DMS79 treated with DMSO at 0.1 percent for 48 hours (cell line): ENCODE measurements at places on chromosomes 5 and 9.

GRCh38 chr5:109482748-109483147 lies 73.0 kb upstream of the PJA2 start:
- no peak for DNase-seq

DNA sequence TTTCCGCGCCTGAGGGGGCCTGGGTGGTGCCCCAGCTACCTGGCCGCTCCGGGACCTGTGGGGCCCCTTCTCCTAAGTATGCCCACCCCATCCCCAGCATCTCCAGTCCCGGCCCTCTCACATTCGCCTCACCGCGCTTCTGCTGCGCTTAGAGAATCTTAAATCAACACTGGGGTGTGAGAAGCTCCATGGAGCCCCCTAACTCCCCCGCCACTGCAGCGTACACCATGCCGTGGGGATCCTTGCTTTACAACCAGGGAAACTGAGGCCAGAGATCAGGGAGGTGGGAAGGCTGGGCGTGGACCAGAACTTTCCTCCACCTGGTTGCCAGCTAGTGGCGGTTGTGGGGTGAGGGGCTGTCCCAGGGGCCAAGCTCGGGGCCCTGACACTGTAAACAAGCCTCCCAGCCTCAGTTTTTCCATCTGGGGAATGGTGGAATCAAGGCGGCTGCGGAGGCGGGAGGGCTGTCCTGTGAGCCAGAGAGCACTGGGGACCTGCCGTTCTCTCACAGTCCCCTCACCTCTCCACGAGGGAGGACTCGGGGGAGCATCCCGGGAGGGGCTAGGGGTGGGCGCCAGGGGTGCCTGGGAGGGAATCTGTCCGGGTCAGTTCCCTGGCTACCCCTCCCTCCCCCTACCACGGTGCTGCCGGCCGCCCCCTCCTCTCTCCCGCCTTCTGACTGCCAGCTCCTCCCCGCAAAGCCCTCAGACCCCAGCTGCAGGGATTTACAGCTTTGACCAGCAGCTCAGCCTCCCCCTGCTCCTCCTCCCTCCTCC lies 161.2 kb downstream of the C9orf50 start:
- DNase-seq = peak; percentile 48

DNA sequence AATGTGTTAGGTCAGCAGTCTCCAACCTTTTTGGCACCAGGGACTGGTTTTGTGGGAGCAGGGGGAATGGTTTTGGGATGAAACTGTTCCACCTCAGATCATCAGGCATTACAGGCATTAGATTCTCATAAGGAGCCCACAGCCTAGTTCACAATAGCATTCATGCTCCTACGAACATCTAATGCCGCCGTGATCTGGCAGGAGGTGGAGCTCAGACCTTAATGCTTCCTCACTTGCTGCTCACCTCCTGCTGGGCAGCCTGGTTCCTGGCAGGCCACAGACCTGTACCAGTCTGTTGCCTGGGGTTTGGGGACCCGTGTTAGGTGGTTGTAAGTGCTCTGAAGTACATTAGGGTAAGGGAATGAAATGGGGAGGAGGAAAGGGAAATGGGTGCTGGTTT lies 9.7 kb upstream of the CTNNA1 start:
- DNase-seq = no peak

GRCh38 chr5:26329562-26330189 lies 708.7 kb downstream of the CDH9 start:
- DNase-seq = no peak

- no peak for DNase-seq
Observed at GRCh38 chr5:178587763-178588611, 2.2 kb downstream of the COL23A1 start.

GRCh38 chr9:99261923-99262322 lies 39.8 kb downstream of the SEC61B start:
- no peak for DNase-seq

DNA sequence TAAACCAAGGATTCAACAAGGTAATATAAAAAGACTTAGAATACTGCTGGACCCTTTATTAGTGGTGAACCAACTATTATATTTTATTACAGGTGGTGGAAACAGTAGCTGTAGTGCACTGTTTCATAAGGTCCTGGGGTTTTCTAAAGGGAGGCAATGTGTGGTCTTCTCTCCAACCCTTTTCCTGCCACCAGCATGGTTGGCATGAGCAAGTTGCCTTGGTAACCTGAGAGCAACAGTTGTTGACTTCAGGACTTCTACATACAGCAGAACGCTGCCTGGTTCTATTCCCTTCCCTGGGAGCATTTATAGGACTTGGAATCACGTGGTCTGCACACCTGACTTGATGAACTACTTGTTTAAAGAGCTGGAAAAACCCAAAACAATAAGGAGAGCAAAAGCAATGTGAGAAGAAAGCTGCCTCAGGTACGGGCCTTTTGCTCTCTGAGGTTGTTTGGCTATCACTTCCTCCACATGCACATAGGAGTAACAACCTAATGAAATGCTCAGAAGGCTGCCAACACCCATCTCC lies 81.1 kb upstream of the RAI14 start:
- no peak for DNase-seq

- DNase-seq = no peak
Observed at GRCh38 chr5:159187719-159188118, 21.6 kb downstream of the RNF145 start.

DNA sequence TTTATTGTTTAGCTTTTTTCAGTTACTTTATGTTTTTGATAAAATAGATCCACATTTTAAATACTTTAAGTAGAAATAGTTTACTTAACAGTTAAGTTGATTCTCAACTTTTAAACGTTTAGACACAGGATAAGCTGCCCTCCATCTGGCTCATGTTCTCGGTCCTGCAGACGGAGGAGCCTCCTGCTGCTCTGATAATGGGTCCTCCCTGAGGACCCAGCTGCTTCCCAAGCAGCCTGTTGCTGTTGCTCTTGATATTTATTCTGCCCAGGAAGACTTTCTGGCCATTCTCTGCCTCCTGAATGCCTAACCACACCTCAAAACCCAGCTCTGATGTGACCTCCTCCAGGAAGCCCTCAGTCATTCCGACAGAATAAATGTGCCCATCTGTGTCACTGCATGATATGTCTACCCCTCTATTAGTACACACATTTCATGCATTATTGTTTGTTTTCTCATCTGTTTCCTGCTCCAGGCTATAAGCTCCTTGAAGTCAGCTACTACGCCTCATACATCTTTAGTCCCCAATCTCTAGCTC lies 267.2 kb upstream of the MSX2 start:
- no peak for DNase-seq

GRCh38 chr5:121976979-121977378 lies 15.2 kb downstream of the SRFBP1 start:
- DNase-seq = no peak

- no peak for DNase-seq
Observed at GRCh38 chr5:135876146-135876545, 19.5 kb downstream of the IL9 start.

GRCh38 chr9:91776409-91777291 lies 173.4 kb downstream of the ROR2 start:
- DNase-seq = no peak

- DNase-seq = no peak
Observed at GRCh38 chr5:161431963-161432362, 114.6 kb downstream of the GABRB2 start.

DNA sequence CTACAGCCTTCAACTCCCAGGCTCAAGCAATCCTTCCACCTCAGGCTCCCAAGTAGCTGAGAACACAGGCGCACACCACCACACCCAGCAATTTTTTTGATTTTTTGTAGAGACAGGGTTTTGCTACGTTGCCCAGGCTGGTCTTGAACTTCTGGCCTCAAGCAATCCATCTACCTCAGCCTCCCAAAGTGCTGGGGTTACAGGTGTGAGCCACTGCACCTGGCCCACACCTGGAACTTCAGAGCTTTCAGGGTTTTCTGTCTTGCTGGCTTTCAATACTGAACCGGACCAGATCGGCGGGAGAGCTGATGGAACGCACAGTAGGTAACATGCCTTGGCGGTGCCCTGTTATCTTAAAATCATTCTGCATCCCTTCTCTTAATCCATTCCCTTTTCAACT lies 30.8 kb downstream of the IPPK start:
- no peak for DNase-seq

DNA sequence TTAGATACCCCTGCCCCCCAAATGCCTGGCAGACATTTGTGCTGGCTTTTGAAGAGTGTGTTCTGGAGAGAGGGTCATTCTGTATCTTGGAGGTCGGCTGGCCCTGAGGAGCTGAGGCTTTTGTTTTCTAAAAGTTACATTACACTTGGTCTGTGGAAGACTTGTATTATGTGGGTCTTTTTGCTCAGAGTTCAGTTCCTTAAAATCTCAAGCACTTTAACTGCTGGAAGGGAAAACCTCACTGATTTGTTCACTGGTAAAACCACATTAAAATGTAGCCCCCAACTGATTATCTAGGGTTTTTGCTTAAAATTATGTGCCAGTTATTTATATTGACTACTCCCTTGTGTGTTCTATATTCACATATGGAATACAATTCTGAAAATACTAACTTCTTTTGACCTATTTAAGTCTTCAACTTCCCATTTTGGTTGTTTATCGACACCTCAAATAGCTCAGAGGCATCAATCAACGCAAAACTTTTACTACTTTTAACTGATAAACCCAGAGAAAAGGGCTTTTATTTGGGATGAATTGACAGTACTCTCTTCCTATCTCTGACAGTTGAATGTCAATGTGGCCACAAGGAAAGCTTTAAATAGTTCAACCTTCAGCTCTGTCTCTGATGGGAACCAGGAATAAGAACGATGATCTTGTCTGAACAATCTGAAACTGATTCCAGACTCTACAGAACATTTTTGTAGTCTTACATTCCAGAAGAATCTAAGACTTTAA lies 54.0 kb upstream of the MAP3K1 start:
- DNase-seq = no peak

DNA sequence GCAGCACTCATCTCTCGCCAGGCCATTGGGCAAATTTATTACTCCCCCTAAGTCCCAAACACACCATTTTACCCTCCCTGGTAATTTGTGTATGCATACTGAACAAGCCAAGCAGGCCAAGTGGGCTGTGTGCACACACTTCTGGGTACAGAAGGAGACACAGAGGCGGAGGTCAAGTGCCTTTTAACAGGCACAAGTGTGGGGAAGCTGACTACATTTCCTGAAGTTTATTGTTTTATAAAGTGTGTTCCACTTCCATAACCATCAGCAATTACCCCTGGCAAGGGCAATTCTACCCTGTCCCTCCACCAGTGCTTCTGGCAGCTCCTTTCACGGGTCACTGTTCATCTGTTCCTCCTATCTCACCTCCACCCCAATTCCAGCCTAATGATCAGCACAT lies 93.9 kb downstream of the SETX start:
- DNase-seq = peak; percentile 46

DNA sequence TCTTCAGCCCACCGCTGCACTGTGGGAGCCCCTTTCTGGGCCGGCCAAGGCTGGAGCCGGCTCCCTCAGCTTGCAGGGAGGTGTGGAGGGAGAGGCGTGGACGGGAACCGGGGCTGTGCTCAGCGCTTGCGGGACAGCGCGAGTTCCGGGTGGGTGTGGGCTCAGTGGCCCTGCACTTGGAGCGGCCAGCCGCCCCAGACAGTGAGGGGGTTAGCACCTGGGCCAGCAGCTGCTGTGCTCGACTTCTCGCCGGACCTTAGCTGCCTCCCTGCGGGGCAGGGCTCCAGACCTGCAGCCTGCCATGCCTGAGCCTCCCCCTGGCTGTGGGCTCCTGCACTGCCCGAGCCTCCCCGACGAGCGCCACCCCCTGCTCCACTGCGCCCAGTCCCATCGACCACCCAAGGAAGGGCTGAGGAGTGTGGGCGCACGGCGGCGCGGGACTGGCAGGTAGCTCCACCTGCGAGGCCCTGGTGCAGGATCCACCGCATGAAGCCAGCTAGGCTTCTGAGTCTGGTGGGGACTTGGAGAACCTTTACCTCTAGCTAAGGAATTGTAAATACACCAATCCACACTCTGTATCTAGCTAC lies 92.9 kb upstream of the MAST4 start:
- DNase-seq = no peak

DNA sequence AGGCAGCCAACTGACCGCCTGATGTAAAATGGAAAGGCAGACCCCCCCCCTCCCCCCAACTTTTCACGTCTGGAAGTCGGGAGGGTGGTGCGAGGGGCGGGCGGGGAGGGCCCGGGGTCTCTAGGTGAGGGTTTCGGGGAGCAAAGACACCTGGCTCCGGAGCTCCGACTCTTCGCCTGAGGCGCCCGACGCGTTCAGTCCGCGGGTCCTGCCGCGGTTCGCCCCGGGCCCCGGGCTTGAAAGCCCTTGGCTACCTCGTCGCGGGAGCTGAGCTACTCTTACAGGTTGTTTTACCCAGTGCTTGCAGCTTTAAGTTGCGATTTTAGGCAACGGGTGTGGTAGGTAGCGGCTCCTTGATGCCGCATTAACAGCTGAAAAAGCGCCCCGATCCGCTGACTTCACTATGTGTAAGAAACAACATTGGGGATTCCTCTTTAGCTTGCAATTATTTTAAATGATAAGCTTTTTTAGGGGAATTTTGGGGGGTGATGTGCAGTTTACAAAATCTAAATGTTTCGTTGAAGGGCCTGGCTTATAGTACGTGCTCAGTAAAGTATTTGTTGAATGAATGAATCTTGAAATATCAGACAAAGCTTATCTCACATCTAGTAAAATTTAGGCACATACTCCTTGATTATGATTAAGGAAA lies 722 bp downstream of the CDC42SE2 start:
- DNase-seq = no peak

DNA sequence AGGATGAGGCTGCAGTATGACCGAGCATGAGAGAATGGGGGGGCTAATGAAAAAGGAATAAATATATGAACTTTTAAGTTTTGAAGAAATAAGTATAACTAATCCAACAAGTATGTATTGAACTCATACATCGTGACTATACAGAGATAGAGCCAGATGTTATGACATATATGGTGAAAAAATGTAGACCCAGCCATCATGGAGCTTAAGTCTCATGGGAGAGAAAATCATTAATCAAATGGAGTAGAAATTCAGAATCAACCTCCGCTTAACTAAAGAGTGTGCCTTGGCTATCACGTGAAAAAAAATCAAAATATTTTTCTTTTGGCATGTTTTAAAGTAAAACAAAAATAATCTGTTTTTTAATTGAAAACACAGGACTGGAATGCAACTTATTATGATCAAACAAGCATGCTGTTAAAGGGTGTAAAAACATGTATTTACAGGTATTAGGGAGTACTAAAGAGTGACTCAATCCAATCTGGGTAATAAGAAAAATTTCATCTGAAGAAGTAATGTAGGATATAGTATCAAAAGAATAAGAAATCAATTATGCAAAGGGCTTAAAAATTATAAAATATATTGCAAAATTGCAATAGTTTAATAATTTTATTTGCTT lies 868.5 kb upstream of the NUDT12 start:
- DNase-seq = no peak

DNA sequence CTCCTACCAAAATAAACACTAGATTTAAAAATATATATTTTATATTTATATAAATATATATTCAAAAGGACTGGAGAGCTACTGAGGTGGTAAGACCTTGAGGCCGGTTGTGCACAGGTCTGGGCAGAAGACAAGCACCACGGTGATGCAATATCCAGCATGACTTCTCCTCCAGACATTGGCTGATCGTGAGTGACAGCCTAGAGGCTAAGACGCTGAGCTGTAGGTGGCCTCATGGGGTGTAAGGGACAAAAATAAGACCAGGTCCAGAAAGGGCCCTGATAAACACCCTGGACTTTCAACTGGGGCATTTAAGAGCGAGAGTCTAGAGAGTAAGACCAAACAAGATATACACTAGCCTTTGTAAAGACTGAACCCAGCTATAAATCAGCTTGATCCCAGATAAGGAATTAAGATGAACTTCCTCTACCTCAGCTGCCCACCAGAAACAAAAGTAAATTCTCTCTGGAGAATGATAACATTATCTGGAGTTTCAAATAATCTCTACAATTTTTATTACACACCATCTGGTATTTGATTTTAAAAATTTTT lies 14.2 kb upstream of the C5orf47 start:
- DNase-seq = no peak
